ENCODE measurements at places on chromosomes 16 and 17.

DNA sequence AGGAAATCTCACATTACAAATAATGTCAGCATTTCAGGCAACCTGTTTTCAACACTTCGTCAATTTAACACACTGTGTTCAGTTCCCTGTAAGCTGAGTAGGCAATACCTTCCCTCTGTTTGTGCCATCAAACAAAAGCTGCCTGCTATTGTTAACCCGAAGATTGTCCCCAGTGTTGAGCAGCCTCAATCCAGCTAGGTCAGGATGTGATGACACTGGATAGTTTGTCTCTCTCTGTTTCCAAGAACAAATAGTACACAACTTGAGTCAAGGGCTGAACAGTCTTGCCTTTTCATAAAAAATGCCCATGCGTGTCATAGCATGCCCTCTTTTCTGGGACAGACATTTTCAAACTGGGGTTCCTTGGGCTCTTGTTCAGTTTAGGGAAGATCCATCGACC, 36.4 kb downstream of the HSD17B2 start:
- H3K27me3 ChIP-seq, result no peaks in the 10 kb centered on the region
- no peaks in the 10 kb centered on the region for H3K36me3 ChIP-seq
- no peak for DNase-seq
- H3K27ac ChIP-seq, result no peak overlapping the region
- no peaks in the 10 kb centered on the region for H3K4me1 ChIP-seq

DNA sequence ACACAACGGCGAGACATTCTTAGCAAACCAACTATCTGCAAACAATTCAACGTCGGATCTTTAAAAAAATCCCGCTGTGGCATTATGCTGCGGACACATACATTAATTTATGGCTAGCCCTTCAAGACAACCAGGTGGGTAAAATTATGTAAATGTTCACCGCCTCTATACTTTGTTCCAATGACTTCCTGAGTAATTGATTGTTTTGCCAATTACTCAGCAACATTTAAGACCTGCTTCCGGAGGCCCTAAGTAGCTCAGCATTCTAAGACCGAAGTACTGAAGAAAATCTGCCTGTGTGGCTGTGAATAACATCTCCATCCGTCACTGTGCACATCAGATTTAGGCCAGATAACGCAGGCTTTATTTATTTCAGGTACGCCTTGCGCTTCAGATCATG, 23.3 kb downstream of the QPRT start:
- peaks cover 17% of the 10 kb centered on the region for H3K4me1 ChIP-seq
- H3K27me3 ChIP-seq, result no peaks in the 10 kb centered on the region
- peaks cover 6% of the 10 kb centered on the region for H3K36me3 ChIP-seq
- DNase-seq, result no peak
- peak overlapping the region; percentile 26 for H3K27ac ChIP-seq
- no peak overlapping the region for H3K4me3 ChIP-seq

- no peak overlapping the region for H3K4me3 ChIP-seq
- no peaks in the 10 kb centered on the region for H3K4me1 ChIP-seq
- H3K27ac ChIP-seq, result no peak overlapping the region
- no peak for DNase-seq
- peaks cover 7% of the 10 kb centered on the region for H3K27me3 ChIP-seq
- no peaks in the 10 kb centered on the region for H3K36me3 ChIP-seq
Measured at GRCh38 chr16:82810077-82810476, 183.3 kb downstream of the CDH13 start.

- 0 out of 2 replicates have a peak overlapping the region, but pooled peaks have one; percentile 34 for H3K27ac ChIP-seq
- no peak for DNase-seq
- H3K4me3 ChIP-seq, result no peak overlapping the region
- H3K27me3 ChIP-seq, result no peaks in the 10 kb centered on the region
Measured at GRCh38 chr17:1546292-1546922, 16.2 kb downstream of the PITPNA start.

DNA sequence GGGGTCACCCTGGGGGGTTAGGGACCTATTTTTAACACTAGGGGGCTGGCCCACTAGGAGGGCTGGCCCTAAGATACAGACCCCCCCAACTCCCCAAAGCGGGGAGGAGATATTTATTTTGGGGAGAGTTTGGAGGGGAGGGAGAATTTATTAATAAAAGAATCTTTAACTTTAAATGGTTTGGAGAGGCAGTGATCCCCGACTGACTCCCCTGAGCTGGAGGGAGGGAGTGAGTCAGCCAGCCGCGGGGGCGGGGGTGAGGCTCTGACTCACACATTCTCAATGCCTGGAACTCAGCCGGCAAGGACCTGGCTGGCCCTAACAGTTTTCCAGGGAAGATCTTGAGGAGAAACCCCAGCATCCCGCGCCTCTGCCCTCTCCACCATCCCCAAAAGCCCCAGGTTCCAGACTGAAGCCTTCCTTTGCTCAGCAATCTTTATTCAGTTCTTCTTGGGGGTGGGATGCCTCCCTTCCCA, 1.5 kb downstream of the HCFC1R1 start:
- peaks cover 60% of the 10 kb centered on the region for H3K4me1 ChIP-seq
- H3K4me3 ChIP-seq, result no peak overlapping the region

DNA sequence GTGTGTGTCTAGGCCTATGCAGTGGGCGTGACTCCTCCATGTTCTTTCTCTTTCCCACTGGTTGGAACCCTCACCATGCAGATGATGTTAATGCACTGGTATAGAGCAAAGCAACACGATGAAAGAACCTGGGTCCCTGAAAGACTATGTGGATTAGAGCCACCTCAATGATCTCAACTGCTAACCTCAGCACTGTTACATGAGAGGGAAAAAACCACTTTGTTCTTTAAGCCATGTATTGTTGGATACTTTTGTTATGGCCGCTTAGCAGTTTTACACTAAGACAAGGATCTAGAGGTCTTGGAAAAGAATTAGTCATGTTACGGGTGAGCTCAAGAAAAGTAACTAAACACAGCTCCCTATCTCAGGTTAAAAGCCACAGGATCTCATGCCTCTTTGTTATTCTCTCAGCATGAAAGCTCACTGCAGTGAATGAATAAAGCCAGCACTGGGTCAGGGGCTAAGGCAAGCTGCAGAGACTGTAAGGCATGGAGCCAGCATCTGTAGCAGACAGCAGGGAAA, 56.6 kb upstream of the RBBP6 start:
- no peaks in the 10 kb centered on the region for H3K36me3 ChIP-seq
- H3K27me3 ChIP-seq, result peaks cover 5% of the 10 kb centered on the region
- no peaks in the 10 kb centered on the region for H3K4me1 ChIP-seq
- no peak for DNase-seq
- H3K27ac ChIP-seq, result no peak overlapping the region

GRCh38 chr16:66292241-66292935, 74.1 kb upstream of the CDH5 start:
- H3K4me3 ChIP-seq, result no peak overlapping the region
- no peak overlapping the region for H3K27ac ChIP-seq
- no peaks in the 10 kb centered on the region for H3K36me3 ChIP-seq
- DNase-seq, result no peak
- peaks cover 17% of the 10 kb centered on the region for H3K27me3 ChIP-seq
